IMR-90 (cell line): ENCODE measurements at places on chromosomes 11 and 22. TPM values are rescaled to one million over a fixed set of nuclear protein-coding genes. Genes with fewer than 3 reads are reported as not detected.

Gene OLFML1
- 0.18 and 0.28 TPM in 2 replicates for total RNA-seq

Gene ROM1
- 2.2 TPM in 2 replicates for total RNA-seq

Gene SDHAF2
- 34.7 and 50.4 TPM in 2 replicates for total RNA-seq

Gene HORMAD2
- not detected in 2 replicates for total RNA-seq

Gene PANX3
- not detected in 2 replicates for total RNA-seq

GRCh38 chr11:65051398-65051858 lies 6.9 kb downstream of the NAALADL1 start:
- no peak for DNase-seq

- DNase-seq: no peak
These were observed 30.4 kb downstream of the SLC22A12 start for GRCh38 chr11:64621283-64622019.

DNA sequence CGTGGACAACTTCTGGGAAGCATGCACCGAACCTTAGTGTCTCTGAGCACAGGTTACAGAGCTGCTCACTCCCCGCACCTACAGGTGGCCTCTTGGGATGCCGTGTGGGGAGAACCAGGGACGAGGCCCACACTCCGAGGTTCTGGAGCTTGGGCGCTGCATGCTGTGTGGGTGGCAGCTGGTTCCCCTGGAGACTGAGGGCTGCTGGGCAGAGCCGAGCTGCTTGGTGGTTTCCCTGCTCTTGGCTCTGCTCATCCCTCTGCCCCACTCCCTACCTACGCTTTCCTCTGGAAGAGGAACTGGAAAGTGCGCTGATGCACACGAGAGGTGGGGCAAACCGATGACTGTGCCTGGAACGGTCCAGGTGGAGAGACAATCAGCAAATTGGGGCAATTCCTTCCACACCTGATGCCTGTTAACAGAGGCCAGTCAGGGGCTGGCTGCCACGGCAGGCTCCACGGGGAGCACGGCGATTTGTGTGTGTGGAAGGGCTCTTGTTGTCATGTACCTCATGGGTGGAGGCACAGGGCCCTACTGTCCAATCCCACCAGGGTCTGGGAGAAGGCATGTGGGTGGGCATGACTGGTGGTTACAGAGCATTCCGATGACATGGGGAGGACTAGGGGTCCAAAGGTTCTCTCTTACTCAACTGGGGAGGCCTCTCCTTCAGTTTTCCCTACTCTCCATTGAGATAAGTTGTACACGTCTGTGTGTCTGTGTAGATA lies 60.9 kb downstream of the ST14 start:
- no peak for DNase-seq

GRCh38 chr11:125166764-125167291 lies 2.3 kb downstream of the PKNOX2 start:
- no peak for DNase-seq

DNA sequence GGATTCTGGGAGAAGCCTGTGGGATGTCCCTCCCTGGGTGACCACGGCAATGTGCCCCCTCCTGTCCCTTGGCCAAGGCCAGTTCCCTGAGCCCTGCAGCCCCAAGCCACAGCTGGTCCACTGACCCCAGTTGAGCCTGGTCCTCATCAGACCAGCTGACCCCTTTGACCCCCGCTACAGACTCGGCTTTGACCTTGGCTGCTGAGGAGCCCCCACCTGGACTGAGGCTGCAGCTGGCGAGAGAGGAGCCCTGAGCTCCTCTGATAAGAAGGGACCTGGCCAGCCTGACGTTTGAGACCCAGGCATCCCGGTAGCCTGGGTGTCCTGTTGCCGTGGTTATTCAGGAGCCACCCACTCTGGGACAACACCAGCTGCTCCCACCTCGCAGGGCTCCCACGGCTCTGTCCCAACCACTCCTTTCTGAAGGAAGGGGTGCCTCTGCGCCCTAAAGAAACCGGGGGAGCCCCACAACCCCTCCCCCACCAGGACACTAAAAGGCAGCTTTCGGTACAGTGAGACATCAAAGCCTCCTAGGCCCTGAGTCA lies 3.0 kb downstream of the ASCL2 start:
- no peak for DNase-seq

DNA sequence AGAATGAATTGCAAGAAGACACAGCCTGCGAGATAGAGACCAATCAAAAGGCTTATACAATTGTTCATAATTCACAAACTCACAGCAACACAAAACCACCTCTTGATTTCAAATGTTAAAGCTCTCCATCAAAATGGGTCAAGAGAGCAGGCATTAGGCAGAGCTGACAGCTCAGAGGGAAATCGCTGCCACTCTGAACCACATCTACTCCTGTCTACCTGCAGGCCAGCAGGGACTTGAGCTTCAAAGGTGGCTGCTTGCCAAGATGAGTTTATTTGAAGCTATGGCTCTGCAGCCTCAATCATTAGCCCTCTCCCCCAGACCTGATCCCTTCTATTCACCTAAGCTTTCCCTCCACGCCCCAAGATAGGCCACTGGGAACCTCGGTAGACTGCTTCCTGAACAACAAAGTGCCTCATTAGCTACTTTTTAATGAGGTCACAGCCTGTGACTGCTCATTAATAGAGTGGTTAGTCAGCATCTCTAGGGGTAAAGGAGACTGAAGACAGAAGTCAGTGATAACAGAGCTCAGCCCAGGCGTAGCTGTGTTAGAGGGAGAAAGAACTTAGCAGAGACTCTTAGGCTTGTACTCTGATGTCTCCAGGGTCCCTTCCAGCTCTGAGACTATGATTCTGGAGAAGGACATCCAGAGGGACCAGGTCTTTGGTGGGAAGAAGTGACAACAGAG lies 21.2 kb upstream of the OR10A5 start:
- DNase-seq: no peak

DNA sequence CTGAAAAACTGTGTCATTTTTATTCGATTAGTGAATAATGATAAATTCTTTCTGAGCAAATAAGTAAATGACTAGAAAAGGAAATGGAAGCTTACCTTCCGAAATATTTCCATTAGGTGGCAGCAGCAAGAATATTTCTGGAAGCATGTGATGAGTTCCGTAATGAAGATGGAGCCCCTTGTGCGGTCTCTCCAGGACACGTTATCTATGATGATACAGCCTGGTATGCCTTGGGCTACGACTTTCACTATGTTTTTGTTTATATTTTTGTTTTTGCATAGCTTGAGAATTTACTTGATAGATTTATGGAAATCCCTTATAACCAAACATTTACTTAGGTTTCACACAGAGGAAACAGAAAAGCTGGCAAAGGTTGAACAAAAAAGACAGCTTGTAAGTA lies 25.7 kb downstream of the CASP5 start:
- DNase-seq: no peak

- DNase-seq: peak; percentile 80
These were observed 183.2 kb downstream of the MSANTD4 start for GRCh38 chr11:105838668-105839384.
